Stimulated activated CD8-positive, alpha-beta memory T cell treated with anti-CD3 and anti-CD28 coated beads, Interleukin-4, amount 100 ng/mL, for 4 hours (primary cell): ENCODE measurements at places on chromosomes 7 and 10.

GRCh38 chr7:290554-291372, 793 bp downstream of the FOXL3 start:
- no peak for DNase-seq

DNA sequence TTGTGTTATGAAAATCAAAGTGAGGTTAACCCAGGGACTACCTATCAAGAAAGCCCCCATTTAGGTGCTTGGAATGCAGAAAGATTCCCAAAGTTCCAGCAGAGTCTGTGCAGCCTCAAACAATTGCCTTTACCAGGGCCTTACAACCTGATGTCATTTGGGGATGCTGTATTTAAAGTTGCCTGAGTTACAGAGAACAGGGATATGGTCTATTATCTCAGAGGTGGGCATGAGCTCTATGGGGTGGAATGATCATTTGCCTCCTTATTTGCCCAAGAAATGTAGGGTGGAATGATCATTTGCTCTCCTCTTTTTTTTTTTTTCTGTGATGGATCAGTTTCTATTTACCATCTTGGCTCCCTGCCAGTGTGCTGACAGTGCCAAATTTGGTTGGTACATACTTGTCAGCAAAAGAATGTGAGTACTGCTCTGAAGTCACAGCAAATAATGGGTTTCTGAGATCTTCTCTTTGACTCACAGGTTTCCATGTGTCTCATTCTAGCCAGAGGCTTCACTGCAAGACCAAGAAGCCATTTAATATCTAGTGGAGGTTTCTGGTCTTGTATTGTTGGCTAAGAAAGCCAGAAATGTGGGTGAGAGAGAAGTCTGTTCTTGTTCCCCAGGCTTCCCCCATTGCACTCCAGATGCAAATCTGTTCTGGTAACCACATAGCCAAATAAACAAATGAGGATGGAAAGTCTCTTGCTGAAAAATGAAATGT, 45.5 kb upstream of the ZNRF2 start:
- DNase-seq = no peak

GRCh38 chr10:97012470-97012869, 173.3 kb downstream of the SLIT1 start:
- no peak for DNase-seq

DNA sequence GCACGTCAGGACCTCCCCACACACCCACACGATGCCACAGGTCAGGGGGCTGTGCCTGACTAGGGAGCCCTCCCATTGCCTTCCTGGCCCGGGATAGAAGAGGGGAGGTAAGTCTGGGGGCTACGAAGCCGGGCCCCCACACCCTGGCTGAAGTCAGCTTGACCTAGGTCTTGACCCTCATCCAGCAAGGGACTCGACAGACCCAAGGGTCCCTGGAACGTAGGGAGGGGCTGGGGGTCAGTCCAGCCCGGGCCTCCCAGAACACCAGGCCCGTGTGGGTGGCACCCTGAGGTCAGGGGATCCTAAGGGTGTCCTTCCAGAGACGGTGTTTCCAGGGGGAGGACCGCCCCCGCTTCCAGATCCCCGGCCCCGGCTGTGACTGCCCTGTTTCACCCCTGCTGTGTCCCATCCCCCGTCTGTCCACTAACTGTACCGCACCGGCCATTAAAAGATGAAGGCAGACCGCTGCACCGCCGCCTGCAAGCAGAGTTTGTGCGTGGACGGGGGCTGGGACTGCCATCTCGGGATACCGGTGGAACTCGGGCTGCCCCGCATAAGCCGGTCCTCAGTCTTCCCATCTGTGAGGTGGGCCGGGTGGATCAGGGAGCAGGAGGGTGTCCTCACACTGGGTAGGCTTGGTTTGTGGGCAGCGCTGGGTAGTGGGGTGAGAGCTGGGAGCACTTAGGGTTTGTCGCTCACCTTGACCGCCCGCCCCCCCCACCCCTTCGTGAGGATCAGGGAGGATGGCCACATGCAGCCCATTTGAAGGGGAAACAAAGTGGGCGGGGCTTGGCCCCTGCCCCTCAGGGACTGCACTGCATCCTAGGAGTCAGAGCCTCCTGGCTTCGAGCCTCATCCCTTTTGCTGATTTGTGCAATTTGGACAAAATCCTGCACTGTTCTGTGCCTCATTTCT, 21.1 kb downstream of the SLC29A4 start:
- DNase-seq = no peak

- no peak for DNase-seq
These were observed 81.4 kb downstream of the ORC5 start for GRCh38 chr7:104126411-104126841.

DNA sequence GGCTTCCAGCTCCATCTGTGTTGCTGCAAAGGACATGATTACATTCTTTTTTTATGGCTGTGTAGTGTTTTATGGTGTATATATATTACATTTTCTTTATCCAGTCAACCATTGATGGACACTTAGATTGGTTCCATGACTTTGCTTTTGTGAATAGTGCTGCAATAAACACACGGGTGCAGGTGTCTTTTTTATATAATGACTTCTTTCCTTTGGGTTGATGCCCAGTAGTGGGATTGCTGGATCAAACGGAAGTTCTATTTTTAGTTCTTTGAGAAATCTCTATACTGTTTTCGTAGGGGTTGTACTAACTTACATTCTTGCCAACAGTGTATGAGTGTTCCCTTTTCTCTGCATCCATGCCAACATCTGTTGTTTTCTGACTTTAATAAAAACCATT, 189.7 kb downstream of the ACTR3B start:
- no peak for DNase-seq

GRCh38 chr7:68258609-68259008, 1262.0 kb downstream of the TYW1 start:
- no peak for DNase-seq

DNA sequence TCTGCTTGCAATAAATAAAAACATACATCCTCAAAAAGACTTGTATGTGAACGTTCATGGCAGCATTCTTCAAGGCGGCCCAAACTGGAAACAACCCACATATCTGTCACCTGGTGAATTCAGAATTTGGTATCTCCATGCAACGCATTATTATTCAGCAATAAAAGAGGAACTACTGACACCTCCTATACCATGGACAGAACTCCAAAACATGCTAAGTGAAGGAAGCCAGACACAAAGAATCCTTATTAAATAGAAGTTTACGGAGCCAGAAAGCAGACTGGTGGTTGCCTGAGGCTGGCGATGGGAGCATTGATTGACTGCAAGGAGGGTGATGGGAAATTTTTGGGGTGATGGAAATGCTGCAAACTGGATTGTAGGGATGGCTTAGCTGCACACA, 530.8 kb upstream of the DPP6 start:
- DNase-seq = no peak

DNA sequence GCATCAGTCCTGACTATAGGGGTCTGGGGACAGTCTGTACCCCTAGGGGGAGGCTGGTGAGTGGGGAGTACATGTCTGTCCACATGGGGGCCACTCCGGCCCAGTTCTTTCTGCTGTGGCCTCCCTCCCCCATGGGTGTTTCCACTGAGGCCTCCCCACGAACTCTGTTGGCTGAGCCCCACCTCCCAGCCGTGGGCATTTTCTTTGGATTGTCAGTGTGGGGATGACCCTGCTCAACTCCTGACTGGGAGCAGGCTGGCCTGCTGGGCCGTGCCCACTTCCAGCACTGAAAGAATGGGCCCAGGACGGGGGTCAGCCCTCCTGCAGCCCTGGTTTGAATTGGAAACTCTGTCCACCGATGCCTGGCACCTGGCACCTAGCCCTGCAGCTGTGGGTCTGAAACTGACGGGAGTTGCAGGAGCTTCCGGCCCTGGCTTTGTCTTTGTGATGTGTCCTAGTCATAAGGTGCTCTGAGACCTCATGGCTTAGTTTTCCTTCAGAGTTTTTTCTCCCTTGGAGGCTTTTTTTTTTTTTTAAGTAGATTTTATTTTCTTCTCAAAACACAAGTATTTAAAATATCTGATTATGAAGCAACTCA, 46.5 kb downstream of the LHPP start:
- DNase-seq = no peak

DNA sequence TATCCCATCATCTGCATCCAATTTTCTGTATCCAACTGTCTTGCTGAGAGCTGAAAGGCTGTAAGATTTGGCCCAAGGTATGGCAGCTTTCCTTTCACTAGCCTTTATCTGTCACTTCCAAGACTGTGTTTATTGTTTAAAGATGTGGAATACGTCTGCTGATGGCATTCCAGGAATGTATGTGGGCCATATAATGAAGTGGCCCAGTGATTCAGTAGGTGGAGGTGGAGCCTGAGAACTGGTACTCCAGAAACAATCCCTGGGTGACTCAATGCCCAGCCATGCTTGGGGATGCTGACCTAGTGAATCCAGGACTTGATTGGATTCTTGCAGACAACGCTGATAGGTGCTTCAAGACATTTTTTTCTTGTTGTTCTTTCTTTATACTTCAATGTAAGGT, 13.5 kb downstream of the NEUROD6 start:
- no peak for DNase-seq

DNA sequence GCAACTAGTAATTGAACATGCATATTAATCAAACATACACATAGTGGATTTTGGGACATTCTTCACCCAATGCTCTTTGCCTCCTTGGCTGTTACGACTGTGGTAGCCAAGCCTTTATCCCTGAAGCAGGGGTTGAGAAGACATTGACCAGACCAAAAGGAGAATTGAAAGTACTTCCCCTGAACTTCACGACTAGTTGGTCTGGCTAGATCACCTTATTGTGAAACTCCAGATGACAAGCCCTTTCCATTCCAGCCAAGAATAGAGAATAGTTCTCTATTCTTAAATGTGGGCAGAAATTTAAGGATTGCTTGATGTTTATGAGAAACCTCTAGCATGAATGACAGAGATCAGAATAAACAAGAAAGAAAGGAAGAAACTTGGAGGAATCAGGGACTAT, 97.0 kb downstream of the LRMDA start:
- DNase-seq = no peak

DNA sequence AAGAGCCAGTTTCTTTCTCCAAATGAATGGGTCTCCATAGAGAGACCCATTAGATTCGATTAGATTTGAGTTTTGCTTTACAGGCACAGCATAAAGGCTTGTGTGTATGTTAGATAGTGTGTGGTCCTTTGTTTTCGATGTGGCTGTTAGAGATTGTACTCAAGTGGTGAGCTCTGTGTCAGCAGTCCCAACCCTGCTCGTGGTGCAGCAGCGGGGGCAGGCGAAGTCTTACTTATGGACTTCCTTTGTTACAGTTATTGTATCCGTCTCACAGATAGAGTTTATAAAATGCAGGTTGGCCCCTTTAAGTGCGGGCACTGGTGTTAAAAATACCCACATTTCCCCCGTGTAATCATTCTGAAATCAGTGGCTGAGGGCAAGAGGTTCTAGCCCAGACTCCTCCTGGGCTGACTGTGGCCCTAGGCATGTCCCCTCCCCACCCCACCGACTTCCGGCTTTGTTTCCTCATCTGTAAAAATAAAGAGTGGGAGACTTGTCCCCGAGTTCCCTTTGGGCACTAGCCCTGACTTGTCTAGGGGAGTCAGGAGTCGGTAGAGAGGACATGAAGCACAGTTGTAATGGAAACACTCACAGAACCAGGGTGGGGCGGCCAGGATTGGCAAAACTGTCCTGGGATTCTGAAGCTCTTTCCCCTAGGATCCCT, 28.6 kb downstream of the MTURN start:
- DNase-seq = no peak
